Fibroblast of pulmonary artery (primary cell): ENCODE measurements at places on chromosomes 16 and 17.

DNA sequence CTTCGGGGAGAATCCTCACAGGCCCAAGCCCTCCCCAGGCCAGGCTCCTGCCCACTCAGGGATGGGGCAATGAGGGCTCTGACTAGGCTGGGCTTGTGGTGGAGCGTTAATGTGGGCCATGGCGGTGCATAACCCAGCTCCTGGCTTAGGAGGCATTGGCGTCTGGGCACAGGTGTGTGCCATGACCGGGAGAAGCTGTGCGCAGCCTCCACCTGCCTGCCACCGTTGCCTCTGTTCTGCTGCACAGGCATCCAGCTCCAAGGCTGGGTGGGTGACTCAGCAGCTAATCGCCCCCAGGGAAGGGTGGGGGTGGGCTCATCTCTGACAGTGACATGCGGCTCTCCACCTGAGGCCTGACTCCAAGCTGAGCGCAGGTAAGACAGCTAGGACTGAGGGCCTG, 3.5 kb upstream of the ARHGAP27 start:
- DNase-seq = no peak

DNA sequence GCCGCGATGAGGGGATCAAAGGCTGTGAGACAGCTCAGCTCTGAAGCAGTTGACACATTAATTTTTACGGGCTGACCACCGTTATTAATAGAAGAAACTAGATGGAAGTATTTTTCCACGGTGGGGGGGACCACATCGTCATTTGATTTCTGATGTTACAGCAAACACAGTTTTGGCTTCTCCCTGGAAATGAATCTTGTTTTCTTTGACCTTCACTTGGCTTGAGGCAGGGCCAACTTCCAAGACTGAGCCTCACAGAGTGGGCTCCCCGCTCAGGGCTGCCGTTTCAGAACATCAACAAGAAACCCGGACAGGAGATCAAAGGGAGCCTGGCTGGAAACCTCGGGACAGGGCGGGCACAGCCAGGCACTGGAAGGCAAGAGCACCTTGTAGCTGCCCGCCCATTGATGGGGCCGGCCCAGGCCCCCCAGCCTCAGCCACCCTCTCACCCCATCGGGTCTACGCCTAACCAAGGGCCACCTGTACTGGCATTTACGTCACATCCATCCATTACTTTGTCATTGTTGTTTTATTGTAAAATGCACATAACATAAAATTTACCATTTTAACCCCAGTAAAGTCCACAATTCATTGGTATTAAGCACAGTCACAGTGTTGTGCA, 124.6 kb downstream of the C16orf95 start:
- no peak for DNase-seq

DNA sequence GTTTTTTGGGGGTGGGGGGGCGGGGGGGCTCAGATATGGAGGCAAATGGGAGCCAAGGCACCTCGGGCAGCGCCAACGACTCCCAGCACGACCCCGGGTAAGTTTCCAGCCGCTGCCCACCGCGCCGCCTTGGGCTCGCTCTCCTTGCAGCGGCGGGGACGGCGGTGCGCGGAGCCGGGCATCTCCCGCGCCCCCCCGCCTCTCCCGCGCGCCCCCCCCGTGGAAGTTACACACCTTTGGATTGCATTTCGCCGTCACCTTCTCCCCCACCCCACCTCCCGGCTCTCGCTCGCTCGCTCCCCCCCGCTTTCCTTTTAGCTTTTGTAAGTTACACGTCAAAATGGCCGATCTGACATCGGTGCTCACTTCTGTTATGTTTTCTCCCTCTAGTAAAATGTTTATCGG, 387 bp downstream of the MSI2 start:
- peak; percentile 17 for DNase-seq

DNA sequence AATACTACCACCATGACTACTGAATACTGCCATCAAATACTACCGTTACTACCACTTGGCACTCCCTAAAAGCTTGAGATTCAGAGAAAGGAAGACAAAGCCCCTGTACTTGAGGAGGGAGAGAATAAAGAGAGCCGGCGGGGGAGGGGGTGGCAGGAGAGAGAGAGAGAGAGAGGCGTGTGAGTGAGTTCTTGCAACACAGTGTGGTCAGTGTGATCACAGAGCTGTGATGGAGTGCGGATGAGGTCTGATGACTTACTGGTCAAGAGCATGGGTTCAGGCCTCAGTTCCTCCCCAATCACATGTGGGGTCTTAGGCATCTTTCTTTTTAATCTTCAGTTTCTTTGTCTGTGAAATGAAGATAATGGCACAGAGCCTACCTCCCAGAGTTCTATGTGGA, 19.2 kb downstream of the PRKCB start:
- no peak for DNase-seq

DNA sequence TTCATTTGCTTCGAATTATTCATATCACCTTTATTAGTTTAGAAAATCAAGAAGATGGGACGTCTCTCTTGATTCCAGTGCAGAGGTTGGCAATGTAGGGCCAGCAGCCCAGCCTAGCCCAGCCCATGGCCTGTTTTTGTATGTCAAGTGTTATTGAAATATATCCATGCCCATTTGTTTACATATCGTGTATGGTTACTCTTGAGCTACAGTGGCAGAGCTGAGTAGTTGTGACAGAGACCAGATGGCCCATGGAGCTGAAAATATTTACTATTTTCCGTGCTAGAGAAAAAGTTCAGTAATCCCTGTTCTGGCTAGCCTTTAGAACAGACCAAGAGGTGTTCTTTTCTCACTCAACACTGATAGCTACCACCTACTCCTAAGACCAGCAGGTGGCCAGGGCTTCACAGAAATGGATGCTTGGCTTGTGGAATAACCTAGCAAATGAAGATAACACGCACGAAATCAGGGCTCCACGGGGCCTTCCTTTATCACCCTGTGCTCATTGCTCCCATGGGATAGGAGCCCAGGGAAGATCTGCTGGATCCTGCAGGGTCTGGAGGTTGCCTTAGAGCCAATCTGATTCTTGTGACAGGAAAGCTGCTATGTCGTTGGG, 123.2 kb upstream of the ANKFN1 start:
- DNase-seq = no peak

DNA sequence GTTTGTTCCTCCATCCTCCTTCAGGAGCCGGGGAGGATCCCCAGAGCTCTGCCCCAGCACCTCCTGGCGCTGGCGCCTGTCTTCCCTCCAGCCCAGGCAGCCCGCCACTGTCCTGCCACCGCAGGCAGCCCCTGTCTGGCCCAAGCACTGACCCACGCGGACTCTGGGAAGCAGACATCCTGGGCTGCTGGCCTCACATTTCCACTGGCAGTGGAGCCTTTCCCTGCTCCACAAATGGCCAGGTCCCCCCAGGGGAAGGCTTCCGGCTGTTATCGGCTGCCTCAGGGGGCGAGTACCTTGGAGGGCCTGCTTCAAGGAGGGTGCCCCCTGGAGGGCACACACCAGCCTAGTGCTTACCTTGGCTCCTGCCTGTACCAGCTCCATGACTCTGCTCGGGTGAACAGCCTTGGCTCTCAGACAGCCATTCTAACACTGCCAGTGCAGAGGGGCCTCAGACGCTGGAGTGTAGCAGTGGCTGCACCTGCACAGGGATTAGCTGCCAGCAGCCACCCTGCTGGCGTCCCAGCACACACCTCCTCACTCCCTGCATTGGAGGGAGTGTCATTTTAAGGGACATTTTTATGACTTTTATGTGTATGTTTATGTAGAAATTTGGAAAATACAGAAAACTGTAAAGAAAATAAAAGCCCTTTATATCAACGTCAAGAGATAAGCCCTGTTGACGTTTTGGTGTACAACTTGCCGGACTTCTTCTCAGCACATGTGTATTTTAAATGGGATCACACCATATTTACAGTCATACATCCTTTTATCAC, 21.0 kb downstream of the ACE start:
- DNase-seq = no peak

- DNase-seq = peak; percentile 53
These were observed 1.3 kb upstream of the TMEM92 start for GRCh38 chr17:50272711-50273653.

GRCh38 chr17:80254396-80255251, 6.0 kb upstream of the RNF213 start:
- DNase-seq = peak; percentile 83

GRCh38 chr17:43830510-43831140, 2.3 kb downstream of the MPP3 start:
- no peak for DNase-seq
